ENCODE measurements at places on chromosomes 2 and 18.

DNA sequence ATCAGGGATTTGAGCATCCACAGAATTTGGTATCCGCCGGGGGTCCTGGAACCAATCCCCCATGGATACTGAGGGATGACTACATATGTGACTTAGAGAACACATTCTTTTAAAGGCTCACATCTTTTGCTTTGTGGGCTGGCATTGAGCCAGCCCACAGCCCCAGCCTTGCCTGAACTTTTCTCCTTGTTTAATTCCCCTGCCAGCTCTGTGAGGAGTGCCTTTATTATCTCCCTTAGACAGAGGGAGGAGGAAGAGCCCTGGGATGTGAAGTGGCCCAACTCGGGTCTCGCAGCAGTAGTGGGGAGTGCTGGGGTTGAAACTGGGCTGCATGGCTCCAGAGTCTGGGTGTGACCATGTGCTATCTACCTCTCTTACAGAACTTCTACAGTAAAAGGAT lies 7.6 kb downstream of the TTC39C start:
- DNase-seq: no peak

GRCh38 chr2:56589194-56589593 lies 405.4 kb downstream of the CCDC85A start:
- DNase-seq: no peak

DNA sequence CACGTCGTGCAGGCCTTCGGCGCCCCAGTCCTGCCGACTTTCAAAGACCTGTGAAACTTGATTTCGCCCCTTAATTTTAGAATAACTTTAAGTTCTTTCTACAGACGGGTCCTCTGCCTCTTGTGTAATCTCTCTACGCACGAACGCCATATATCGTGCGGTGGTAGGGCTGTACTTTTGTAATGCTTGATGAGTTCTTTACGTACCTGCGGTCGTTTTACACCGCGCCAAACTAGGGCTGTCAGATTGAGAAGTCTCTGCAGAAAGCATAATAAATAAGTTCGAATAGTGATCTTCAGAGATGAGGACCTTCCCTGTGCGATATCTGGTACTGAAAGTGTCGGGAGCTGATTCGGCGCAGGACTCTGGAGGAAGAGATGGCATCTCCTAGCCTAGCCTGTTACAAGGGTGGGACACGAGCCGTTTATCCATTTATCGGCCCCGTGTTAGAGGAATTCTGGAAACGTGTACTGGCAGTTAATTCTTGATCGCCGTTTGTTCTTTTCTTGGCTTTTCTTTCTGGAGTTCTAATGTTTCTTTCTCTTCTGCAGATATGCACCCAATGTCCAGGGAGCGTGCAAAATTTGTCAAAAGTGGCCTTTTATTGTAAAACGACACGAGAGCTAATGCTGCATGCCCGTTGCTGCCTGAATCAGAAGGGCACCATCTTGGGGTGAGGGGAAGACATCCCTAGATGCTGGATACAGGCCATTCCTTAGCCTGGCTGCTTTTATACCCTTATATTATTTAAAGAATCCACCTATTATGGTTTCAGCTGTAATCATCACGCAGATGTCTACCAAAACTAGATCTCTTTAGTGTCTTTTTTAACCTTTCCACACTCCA lies 781 bp upstream of the SLC5A6 start:
- DNase-seq: peak; percentile 47

DNA sequence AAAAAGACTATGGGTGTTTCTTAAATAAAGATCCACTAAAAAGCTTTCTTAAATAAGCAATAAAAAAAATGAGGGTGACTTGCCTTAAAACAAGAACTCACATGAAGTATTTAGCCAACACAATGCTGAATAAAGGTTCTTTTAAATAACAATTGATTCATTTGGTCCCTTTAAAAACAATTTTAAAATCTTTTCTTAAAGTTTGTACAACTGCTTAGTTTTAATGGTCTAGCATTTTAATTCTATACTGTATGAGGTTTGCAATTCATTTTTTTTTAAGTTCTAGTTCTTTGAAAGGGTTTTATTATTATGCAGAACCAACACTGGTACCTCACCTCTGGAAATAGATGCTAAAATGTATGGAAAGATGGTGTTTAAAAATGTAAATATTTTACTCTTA lies 1017.5 kb downstream of the LRP1B start:
- DNase-seq: no peak

DNA sequence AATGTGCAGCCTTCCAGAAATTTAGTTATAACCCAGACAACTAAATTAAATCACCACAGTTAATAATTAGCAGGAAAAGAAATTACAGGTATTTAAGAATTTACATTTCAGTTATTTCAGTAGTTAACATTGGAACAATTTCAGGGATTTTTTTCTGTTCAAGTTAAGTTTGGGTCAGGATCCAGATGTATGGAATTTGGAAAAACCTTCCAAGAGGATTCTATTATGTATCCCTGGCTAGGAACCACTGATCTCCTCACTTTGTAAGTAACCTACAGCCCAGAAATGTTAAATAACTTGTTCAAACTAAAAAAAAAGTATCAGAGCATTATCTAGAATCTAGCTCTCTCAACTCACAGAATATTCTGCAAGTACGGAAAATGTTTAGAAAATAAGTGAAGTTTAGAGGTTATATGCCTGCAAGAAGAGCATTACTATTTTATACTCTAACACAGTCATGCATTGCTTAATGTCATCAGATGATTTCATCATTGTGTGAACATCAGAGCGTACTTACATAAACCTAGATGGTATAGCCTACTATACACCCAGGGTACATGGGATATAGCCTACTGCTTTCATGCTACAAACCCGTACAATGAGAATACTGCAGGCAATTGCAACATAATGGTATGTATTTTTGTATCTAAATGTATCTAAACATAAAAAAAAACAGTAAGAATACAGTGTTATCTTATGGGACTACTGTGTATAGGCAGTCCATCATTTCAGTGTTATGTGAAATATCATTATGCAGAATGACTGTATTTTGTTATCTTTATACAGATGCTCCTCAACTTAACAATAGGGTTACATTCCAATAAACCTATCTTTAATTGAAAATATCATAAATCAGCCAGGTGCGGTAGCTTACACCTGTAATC lies 6.1 kb downstream of the NCKAP1 start:
- no peak for DNase-seq

- DNase-seq: no peak
Measured at GRCh38 chr18:21496277-21496835, 104.1 kb downstream of the ESCO1 start.

DNA sequence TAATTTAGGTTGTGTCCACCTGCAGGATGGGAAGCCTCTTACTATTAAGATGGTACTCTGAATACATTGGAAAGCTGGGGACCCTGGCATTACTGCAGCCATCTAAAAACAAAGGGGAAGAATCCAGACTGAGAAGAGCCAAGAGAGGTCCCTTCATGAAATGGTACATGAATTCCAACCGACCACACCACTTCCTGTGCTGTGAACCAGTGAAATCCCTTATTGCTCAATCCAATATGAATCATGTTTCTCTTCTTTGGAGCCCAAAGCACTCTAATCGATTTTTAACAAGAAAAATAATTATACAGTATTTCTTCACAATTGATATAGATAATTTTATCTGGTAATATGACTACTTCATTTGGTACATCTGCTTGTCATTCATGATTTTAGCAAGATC lies 479.7 kb upstream of the RAB6C start:
- DNase-seq: no peak

DNA sequence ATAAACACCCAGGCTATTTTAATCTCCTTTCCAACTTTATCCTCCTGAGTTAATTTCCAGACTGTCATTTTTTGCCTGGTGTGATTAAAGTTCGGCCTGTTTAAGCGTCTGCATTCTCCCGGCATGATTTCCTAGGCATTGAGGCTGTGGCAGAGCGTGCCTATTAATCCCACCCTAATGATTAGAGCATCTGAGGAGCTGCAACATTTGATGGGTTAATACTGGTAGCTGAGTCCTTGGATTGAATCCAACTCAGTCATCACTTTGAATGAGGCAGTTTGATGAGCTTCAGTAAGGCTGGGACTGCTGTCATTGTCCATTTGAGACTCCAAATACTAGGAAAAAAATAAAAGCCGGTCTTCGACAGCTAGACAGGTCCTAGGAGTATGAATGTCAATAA lies 882.5 kb downstream of the SLC4A3 start:
- DNase-seq: no peak

DNA sequence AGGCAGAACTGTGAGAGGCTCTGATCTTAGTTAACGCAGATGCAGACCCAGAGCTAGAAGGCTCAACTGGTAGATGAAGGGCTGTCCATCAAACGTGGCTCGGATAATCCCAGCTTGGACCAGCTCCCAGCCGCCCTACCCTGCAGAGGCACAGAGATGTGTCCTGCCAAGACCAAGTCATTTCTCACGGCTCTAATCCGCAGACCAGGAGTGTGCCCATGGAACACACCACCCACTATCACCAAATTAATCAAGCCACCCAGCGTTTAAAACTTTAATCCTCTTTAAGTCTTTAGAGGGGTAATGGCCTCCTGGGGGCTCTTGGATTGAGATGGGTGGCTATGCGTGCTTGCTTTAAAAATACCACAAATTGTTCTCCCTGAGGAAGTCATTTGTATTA lies 17.5 kb downstream of the LYPD1 start:
- DNase-seq: no peak

DNA sequence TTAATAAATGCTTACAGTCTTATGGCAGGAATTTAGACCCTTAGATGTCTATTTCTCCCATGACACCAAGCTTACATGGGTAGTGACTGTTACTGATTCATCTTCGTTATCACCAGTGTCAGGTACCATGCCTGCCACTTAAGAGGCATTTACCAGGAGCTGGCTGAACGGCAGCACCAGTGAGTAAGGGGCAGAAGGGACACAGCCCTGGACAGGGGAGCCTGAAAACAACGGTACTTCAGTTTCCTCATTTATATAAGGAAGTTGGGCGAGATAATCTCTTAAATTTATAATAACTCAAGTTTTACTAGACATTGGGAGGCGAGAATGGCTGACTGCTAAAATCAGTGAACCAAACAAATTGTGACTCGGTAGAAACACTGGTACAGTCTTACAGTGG lies 1.2 kb downstream of the COA5 start:
- no peak for DNase-seq

- DNase-seq: no peak
Measured at GRCh38 chr2:55839182-55839819, 84.3 kb downstream of the EFEMP1 start.

- DNase-seq: no peak
Measured at GRCh38 chr2:218446547-218446946, 27.6 kb downstream of the VIL1 start.

GRCh38 chr2:152411154-152411553 lies 76.2 kb downstream of the FMNL2 start:
- DNase-seq: no peak

GRCh38 chr18:31099450-31100230 lies 2.6 kb downstream of the DSC2 start:
- DNase-seq: no peak

- DNase-seq: no peak
Measured at GRCh38 chr2:172216477-172216876, 113.8 kb upstream of the DLX2 start.

DNA sequence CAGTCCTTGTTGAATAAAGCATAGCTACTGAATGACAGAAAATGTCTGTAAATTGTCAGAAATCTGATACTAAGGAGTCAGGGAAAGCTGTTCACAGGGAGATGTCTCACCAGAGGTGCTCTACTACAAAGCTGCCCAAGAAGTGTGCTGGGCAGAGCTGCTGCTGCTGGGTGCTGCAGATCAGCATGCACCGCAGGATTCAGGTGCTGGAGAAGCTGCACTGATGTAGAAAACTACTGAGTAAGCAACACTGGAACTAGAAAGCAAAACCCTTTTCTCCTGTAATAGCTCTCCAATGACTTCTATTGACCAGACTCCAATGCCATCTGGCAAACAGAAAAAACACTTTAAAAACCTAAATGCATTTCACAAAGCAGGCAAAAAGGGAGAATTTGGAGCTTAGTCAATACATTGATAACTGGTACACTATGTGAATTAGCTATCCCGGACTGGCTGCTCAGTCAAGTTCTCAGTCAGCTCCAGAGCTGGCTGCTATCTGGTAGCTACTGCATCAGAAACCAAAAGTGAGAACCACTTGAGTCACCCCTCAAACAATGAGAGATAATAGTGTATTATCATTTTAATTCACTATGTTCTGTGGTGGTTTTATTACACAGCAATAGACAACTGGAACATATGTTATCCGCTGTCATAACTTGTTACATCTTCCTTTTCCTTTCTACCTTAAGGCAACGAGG lies 493.1 kb downstream of the CPS1 start:
- no peak for DNase-seq

DNA sequence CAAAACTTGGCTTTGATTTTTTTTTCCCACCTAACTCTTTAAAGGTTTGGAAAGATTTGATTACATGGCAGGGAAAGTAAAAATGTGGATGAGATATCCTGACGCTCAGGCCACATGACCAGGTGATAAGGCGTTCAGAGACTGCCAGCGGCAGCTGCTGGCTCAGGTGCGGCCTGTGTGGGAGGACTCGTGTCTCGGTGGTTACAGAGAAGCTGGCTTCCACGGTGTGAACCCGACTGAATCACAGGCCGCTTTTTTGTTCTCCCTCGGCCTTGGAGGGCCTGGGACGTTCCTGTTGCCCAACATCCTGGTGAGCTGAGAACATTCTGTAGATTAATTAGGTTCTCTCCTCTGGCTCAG lies 124.2 kb upstream of the ZNF516 start:
- no peak for DNase-seq

DNA sequence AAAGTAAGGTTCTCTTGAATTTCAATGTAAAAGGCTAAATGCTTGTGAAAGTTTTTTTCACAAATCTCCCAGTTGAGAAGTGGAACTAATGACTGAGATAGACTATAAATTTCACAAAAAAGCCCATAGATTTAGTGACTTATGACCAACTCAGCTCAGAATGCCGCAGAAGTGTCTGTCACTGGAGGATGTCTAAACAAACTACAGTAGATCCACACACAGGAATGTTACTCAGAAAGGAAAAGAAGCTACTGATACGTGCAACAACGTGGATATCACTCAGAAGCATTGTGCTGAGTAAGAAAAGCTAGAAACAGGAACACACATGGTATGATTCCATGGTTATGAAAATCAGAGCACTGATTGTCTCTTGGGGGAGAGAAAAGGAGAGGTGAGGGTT lies 151.9 kb downstream of the DOCK10 start:
- no peak for DNase-seq
